ENCODE measurements at places on chromosomes 3 and 15.

DNA sequence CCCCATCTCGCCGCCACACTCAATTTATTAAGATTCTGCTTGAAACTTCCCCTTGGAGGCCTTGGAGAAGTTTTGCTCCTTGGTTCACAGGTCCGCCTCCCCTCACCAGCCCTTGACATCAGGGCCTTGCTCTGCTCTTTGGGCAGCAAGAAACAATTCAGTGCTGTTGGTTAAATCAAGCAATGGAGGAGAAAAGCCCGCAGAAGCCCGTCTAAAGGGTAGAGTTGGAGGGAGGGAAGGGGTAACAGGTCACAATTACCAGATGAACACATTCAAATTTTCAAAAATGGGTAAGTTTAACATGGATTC is 429 bp downstream of the PARP9 start:
- DNase-seq = no peak

- DNase-seq = no peak
These were observed 10.7 kb upstream of the DHX36 start for GRCh38 chr3:154334973-154335420.

DNA sequence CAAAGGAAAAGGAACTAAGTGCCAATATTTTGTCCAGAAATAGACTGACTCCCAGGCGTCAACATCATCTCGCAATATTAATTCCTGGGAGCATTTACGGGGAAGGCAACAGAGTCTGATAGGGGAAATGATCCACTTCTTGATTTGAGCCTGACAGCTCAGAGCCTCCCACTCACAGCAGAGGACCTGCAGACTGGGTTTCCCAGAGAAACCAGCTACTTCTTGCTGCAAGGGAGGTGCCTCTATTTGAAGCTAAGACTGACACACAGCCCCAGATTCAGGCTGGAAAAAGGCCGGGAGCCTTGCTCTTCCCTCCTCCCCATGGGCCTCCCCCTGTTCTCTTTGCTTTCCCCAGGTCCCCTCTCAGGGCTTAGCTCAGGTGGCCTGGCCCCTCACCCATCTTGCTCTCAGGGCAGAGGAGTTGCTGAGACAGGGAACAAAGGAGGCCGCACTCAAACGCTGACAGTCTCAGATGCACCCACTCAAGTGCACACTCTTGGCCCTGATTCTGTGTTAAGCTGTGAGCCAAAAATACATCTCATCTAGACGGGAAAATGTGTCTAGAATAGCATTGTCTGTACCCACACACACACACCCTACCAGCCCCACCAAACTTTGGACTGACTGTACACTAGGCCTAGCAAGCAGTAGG is 49.8 kb upstream of the DCLK3 start:
- no peak for DNase-seq

GRCh38 chr3:21117370-21117769 is 633.6 kb downstream of the ZNF385D start:
- DNase-seq = no peak

GRCh38 chr15:44729408-44730127 is 6.8 kb upstream of the TRIM69 start:
- DNase-seq = no peak

DNA sequence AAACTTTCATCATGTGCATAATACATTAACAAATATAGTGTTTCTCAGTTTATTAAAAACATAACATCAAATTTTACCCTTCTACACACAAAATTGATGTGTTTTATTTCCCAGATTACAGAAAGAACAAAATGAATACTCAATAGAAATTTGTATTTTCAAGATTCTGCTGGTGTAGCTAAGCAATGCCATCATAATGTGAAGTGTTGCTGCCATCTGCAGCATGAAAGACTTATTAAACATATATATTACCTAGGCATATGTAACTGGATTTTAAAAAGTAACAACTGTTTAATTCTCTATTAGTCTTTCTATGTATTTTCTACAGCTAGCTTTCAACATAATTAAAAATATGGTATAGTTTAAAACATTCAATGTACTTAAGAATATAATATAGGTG is 27.5 kb downstream of the PLSCR5 start:
- DNase-seq = no peak

GRCh38 chr3:61141227-61141626 is 110.0 kb downstream of the FHIT start:
- no peak for DNase-seq

Data from activated naive CD4-positive, alpha-beta T cell (primary cell).